ENCODE measurements at places on chromosomes 12 and 14.
A peak's percentile ranks its signal among the peaks of the same experiment; 100 is the strongest.

GRCh38 chr14:75053396-75054291, 2.4 kb upstream of the MLH3 start:
- DNase-seq, result no peak

DNA sequence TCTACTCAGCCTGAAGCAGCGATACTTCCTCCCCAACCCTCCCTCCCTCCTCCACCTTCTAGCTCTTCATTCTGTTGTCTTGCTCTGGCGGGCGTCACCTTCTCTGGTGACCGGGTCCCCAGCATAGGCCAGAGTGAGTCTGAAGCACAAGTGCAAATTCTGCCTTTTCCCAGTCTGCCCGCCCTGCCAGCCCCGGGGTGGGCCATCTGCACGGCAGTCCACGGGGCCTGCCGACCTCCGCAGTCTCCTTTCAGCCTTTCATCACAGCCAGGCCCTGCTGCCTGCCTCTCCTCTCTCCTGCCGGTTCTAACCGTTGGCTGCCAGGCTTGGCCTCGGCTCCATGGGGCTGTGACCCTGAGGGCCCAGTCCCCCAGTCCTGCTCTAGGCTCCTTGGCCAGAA, 58.7 kb downstream of the TESC start:
- DNase-seq, result no peak

DNA sequence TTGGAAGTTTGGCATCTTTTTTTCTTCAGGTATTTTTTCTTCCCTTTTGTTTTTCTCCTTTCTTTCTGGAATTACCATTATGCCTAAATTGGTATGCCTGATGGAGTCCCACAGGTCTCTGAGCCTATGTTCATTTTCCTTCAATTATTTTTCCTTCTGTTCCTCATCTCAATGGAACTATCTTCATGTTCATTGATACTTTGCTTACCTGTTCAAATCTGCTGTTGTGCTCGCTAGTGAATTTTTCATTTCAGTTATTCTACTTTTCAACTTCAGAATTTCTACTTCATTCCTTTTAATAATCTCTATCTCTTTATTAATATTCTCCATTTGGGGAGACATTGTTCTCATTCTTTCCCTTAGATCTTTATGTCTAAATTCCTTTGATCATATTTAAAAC, 15.4 kb upstream of the USP30 start:
- DNase-seq, result no peak

DNA sequence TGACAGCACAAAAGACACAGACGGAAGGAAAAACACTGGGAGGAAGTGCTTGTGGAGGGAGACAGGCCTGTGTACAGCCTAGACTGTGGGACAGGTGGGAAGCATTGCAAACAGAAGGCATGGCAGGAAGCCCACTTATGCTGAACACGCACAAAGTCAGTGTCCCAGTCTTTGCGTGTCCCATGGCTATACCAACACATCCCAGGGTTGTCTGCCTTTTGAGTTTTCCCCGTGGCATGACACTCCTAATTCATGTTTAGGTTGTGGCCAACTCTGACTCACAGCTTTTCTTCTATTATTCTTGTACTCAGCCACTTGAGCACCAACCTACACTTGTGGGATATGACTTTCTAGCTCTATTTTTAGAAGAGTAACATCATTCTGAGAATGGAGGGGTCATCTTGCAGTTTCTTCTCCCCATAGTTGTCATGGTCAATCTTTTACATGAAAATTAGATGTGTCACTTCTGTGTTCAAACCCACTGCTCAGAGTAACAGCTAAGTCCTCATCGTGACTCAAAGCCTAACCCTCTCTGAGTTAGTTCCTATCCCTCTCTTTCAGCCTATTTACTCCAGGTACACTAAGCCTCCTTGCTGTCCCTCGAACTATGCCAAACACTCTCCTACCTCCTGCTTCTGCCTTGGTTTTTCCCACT, 27.5 kb upstream of the JPH4 start:
- no peak for DNase-seq

DNA sequence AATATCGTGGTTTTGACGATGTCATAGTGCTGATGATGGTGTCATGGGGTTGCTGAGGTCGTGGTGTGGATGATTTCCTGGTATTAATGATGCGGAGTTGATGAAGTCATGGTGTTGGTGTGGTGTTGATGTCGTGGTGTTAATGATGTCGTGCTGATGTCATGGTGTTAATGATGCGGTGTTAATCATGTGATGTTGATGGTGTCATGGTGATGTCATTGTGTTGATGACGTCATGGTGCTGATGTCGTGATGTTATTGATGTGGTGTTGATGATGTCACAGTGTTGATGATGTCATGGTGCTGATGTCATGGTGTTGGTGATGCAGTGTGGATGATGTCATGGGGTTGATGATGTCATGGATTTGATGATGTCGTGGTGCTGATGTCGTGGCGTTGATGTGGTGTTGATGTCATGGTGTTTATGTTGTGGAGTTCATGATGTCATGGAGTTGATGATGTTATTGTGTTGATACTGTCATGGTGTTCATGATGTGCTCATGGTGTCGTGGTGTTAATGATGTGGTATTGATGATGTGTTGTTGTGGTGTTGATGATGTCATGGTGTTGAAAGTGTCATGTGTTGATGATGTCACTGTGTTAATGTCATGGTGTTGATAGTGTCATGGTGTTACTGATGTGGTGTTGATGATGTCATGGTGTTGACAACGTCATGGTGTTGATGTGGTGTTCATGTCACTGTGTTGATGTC, 48.5 kb upstream of the RIMBP2 start:
- peak; percentile 20 for DNase-seq

- no peak for DNase-seq
Observed at GRCh38 chr14:77495334-77495733, 3.3 kb downstream of the ISM2 start.

- DNase-seq, result no peak
Observed at GRCh38 chr12:97711392-97711791, 248.8 kb downstream of the RMST start.

GRCh38 chr12:91109581-91110310, 1.5 kb downstream of the LUM start:
- no peak for DNase-seq

GRCh38 chr12:113449299-113449698, 22.4 kb downstream of the LHX5 start:
- no peak for DNase-seq

DNA sequence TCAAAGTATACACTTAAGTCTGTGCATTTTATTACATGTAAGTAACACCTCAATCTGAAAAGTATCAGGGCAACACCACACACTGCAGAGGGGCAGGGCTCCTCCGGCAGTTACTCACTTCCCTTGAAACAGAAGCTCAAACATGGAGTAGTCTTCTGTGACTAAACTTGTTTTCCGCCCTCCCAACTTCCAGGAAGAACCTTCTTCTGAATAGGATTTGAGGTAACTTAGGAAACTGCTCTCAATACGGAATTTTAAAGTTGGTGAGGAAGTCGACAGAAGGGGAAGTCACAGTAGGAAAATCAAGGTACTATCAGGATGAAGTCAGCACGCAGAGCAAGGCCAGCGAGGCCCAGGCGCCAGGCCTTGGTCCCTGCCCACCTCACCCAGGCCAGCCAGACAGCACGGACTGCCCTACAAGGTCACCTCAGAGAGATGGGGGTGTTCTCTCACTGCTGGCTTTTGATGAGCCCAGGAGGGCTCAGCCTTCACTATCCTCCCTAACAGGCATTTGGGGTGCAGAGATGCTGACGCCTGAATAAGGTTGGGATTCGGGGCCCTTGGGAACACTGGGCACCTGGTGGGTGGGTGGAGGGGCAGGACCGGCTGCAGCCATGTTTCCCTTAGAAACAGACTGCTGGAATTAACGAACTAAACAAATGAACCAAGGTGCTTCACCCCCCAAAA, 5.8 kb downstream of the ANKRD9 start:
- DNase-seq, result peak; percentile 6

GRCh38 chr12:51025338-51025835, 797 bp downstream of the SLC11A2 start:
- peak; percentile 75 for DNase-seq

DNA sequence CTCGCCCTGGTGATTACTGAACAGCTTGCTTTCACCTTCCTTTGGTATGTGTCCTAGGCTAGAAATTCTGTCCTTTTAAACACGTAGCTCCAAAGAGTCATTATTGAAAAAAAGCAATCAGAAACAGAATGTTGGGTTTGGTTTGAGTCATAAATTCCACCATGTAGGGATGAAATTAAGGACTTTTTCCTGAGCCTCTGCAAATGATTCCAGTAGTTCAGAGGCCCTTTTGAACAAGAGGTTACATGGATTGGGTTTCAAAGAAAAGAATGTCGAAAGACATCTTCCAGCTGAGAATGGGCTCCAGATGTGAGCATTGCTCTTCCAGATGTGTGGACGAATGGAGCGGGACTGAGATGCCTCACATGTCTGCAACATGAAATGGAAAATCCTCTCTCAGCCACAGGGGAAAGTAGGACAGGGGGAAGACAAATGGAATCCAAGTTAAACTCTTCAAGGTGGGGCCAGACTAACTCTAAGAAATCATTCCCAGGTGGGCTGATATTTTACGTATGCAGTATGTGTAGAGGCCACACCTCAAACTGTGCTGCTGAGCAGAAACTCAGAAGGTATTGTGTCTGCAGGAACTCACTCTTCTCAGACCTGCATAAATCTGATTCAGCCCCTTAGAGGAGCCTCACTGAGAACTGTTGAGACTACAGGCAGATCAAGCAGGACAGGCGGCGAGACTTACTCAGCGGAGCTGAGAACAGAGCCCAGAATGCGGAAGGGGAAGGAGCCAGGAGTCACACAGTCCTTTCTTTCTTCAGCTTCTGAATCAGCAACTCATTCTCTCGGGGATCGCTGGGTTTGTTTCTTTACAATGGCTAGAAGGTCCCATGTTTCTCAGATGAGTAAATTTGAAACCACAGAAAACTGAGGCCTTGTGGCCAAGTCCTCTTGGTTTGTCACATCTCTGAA, 23.3 kb upstream of the EMP1 start:
- no peak for DNase-seq

DNA sequence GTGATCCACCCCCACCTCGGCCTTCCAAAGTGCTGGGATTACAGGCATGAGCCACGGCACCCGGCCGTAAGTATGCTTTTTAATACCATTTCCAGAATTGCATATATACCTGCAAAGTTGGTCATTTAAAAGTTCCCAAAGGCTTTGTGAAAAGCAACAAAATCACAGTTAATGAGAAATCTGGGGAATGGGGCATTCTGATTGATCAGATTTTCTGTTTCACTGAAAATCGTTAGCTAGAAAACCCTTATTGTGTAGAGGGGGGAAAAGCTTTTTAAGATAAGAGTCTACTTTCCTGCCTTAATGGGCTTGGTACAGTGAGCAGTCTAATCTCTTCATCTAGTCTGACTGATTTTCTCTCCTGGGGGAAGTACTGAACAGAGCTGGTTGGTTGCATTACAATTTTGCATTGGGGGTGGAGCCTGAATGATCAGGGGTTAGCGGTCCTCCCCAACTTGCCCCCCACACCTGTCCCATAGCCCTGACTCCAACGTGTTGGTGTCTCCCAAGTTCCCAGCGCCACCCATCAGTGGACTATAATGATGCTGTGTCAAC, 23.8 kb downstream of the IL31 start:
- DNase-seq, result no peak

- DNase-seq, result peak; percentile 80
Observed at GRCh38 chr14:72699852-72700257, 194.0 kb downstream of the DPF3 start.

DNA sequence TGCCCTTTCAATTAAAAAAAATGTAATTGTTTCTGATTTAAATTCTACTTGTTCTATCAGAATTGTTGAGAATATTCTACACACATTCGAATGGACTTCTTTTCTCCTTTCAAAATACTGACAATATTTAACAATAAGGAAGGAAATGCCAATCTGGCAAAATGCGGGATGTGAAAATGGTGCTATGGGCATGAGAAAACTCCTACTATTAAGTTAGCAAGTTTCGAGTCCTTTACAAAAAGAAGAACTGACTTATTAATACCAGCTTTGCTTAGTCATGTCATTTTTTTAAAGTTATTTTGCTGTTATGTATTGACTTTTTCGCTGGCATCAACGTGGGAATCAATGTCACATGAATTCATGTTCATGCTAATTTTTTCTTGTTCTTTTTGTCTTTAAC, 31.7 kb upstream of the ARL1 start:
- DNase-seq, result no peak

GRCh38 chr12:2957816-2958431, 1.3 kb upstream of the TEAD4 start:
- DNase-seq, result no peak

DNA sequence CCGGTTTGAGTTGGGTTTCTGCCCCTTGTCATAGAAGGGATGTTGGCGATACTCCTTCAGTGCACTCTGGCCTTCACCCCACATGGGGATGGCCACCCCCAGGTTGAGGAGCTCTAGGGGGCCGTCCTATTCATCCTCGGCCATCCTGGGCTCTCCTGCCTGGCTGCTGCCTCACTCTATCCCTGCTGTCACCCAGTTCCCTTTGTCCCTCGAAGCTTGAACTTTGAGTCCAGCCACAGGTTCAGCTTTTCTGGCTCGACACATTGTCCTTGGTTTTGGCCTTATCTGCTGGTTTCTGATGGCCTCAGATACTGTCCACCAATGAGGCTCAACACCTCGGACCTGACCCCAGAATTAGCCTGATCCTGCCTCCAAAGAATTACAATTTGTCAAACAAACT, 58.6 kb downstream of the C14orf132 start:
- DNase-seq, result no peak

DNA sequence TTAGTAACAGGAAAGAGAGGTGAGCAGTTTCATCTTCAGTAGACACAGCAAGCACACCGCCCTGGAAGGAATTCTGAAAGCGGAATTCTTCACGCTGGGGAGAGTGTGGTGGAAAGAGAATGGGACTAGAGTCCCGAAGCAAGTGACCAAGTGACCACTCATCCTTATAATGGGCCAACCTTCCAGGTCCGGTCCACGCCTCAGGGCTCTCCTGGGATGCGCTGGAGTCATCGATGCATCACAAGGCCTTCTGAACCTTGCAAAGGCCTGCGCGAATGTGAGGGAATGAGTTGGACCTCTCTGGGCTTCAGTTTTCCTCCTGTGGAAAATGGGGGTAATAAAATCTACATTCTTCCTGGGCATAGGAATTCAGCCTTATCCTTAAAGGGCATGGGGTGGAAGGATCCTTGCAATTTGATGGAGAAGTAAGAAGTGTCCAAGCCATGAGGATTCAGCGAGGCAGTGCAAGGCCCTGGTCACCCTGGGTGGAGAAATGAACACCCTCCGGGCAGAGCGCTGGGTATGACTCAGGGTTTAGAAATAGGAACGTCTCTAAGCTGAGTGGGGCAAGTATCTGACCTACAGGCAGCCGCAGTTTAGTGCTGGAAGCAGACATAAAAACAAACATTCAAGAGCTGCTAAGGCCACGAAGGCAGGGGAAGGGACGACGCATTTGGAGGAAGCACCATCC, 97.7 kb downstream of the SETD3 start:
- DNase-seq, result no peak

DNA sequence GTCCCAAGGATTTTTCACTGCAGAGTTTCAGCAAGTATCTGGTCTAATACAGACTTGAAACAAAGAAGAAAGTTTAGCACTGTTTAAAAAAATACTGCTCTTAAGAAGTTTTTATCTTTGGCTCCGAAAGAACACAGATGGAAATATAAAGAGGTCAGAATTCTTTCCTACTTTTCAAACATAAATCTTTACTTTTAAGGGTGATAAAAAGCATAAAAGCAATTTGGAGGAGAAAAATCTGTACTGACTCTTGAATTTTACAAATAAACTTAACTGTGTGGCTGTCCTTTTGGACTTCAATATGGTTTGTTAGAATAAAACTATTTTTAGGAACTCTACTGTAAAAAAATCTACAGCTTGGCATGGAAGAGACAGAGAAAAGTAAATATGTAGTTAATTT, 27.6 kb upstream of the ISM2 start:
- no peak for DNase-seq
